NCI-H1105 (cell line): ENCODE measurements at places on chromosomes 5 and 9.
A peak's percentile ranks its signal among the peaks of the same experiment; 100 is the strongest.

- DNase-seq = peak; percentile 9
Measured at GRCh38 chr9:27602142-27602861, 29.0 kb upstream of the C9orf72 start.

GRCh38 chr5:179930788-179931473 lies 23.2 kb upstream of the TBC1D9B start:
- no peak for DNase-seq

GRCh38 chr5:51138164-51138563 lies 245.1 kb upstream of the ISL1 start:
- DNase-seq = no peak

GRCh38 chr5:132456987-132457361 lies 33.6 kb downstream of the IRF1 start:
- DNase-seq = no peak

GRCh38 chr5:30390095-30390494 lies 803.4 kb upstream of the CDH6 start:
- no peak for DNase-seq

- DNase-seq = no peak
Measured at GRCh38 chr9:116087751-116088194, 65.8 kb upstream of the PAPPA start.

DNA sequence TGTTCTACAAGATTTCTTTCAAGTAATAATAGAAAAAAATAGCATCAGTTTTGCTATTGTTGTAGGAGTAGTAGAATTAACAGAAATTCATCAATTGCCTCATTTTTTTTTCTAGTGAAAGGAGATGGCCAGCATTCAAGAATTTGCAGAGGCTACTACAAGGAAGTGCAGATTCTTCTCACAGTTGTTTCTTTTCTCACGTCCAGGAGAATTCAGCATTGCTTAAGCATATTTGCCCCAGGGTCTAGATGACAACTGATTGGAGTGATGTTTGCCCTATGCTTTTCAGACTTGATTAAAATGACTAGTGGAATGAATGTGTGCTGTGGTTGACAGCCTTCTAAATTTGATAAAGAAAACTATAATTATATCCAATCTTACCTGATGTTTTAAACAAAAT lies 46.6 kb upstream of the SLC12A2 start:
- no peak for DNase-seq

- DNase-seq = no peak
Measured at GRCh38 chr5:84249918-84250630, 134.6 kb downstream of the EDIL3 start.

GRCh38 chr5:50672663-50673062 lies 6.2 kb downstream of the PARP8 start:
- no peak for DNase-seq

GRCh38 chr9:118570066-118570465 lies 799.2 kb downstream of the BRINP1 start:
- no peak for DNase-seq

DNA sequence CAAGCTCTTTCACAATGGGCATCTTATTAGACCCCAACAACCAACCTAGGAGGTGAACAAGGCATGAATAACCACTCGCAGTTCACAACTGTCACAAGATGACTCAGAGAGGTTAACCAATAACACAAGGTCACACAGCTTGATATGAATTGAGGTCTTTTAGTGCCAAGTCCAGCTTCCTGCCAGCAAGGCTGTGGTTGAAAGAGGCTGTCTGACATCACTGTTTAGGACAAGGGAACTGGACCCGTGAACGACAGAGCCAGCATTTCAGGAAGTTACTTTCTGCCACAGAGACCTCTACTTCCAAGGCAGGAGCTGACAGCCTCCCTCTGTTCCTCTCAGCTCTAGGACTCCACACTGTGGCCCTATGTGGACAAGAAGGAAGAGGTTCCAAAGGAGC lies 53.4 kb upstream of the ALDH1B1 start:
- DNase-seq = no peak

- DNase-seq = peak; percentile 9
Measured at GRCh38 chr9:136409557-136410455, 608 bp downstream of the ENTR1 start.

DNA sequence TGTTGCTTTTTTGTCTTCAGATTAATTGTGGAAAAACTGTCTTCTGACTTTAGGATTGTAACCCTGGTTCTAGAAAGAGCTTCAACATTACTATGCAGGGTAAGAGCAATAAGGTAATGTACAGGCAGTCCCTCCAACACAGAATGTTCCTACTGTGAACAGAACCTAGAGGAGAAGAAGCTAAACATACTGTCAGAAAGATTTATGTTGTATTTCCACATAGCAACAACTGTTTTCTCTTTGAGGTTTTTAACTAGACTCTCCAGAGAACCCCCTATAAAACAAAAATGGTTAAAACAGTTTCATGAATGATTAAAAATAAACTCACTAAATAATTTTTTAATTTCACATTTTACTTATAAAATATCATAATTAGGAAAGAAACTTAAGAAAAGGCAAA lies 64.3 kb upstream of the NAA35 start:
- no peak for DNase-seq

DNA sequence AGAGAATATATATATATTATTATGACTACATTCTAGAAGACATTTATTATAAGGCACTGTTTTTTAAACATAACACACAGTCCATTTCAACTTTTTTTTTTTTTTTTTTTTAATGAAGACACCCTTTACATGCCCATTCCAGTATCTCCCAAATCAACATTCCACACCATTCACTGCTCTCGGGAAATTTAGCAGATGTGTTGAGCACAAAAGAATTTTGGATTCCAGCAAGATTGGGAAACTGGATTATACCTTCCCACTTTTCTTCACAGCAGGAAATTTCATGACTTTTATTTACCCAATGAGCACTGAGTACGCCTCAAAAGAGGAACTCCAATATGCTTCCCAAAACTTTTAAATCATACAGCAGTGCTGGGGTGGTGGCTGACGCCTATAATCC lies 333.6 kb upstream of the DAB2 start:
- no peak for DNase-seq

DNA sequence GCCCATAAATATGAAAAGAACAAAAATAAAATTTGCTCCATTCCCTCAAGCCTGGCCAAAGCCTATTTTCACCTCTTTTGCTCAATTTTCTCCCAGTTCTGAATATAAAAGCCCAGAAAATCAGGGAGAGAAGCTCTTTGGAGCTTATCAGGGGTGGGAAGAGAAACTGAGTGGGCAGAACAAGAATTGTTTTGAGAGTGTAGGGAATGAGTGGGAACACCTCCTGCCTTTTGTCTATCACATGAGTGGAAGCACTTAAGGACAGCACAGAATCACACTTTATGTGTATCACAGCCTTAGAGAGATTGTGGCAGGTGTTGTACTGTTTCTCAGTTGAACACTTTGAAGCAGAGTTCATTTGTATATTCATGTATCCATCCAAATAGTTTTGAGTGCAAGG lies 139.2 kb upstream of the HMHB1 start:
- DNase-seq = no peak

GRCh38 chr9:78830301-78830700 lies 533.4 kb downstream of the PSAT1 start:
- DNase-seq = no peak

- DNase-seq = peak; percentile 52
Measured at GRCh38 chr5:144205141-144205551, 34.5 kb downstream of the KCTD16 start.

- DNase-seq = no peak
Measured at GRCh38 chr9:129574911-129575585, 45.9 kb downstream of the C9orf50 start.

DNA sequence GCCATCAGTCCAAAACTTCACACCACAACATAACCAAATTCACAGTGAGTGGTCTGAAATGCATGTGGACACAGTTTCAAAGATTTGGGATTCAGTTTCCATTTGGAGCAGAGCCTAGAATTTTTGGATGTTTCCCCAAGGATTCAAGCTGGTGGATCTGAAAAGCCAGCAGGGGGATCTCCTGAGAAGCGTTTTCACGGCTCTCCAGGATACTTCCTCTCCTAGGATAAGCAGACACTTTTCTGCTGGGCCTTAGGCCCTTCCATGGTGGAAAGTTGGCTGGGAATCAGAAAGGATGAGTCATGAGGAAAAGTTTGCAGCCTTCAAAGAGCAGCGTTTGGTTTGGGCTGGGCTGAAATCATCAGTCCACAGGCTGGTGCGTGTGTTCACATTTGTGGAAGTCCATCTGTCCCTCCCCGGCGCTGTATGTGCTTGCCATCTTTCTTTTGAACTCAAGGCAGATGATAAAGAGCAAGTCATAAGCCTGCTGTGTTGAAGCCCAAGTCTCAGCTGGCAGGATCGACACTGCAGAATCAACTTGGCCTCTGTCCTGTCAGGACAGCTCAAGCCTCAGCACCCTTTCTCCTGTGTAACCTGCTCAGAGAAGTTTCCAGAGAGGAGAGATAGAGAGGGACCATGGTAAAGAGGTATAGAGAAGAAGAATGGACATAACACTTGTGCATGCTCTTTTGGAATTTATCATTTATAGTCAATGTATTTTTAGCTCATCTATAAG lies 152.6 kb upstream of the MSX2 start:
- DNase-seq = no peak

DNA sequence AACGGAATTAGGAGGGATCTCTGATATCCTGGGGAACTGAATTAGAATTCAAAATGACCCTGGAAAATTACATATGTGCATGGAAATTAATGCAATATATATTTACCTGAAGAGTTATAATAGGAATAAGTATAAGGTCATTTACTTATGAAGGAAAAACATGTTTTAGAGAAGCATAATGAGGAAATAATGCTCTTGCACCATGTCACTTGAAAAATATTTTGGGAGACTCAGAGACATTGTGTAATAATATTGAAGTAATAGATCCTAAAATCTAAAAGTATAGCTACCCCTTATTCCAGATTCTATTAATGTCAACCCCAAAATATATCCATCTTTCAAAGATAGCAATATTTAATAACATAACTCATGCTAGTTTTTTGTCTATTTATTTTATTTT lies 28.4 kb downstream of the SPZ1 start:
- no peak for DNase-seq

DNA sequence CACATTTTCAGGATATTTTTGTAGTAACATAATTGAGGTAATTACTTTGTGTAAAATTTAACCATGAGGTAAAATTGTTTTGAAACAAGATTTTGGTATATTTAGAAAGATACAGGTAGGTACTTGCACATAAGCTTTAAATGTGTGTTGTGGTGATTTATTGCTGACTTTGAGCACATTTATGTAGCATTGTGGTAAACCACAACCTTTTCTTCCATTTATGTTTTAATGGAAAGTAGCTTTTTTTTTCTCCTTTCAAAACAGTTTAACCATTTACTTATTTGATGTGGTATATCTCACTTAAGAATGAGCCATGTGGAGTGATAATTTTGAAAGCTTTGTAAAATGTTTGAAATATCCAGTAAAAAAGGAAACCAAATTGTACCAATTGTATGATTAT lies 35.6 kb downstream of the FCHO2 start:
- DNase-seq = no peak

- peak; percentile 9 for DNase-seq
Measured at GRCh38 chr5:119578937-119579336, 50.4 kb upstream of the FAM170A start.

DNA sequence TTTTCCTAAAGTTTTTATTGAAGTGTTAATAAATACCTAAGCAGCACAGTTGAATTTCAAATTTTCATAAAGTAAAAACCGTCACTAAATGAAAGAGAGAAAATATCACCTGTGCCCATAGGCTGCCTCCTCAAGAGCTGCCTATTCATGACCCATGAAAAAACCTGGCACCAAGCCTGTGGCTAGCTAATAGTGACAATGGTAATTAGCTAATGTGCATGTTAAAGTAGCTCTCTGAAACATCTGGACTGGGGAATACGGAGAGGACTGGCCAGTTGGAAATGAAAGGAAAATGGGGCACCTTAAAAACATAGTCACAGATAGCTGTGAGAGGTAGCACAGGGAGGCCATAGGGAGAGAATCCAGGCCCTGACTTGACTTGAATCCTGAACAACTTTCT lies 5.4 kb upstream of the GNE start:
- peak; percentile 87 for DNase-seq

DNA sequence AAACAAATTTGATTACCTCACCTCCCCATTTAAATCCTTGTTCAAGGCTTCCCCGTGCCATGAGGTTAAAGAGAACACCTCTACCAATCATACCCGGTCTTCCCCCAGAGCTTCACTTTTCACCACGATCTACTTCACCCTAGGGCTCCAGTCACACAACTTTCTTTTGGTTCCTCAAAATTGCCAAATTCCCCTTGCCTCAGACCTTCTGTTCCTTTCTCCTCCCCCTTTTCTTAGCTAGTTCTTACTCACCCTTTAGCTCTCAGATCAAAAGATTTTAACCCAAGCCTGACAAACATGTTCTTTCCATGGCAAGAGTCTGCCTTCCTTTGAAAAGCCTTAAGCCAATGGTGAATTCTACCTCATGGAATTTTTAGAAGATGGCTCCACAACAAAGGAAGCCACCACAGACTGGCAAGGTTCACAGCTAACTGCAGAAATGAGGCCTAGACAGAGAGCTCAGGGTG lies 56.7 kb downstream of the MAPKAP1 start:
- DNase-seq = no peak

GRCh38 chr9:70085241-70085640 lies 41.6 kb downstream of the MAMDC2 start:
- no peak for DNase-seq

- no peak for DNase-seq
Measured at GRCh38 chr5:139775872-139776271, 19.7 kb upstream of the PSD2 start.

- no peak for DNase-seq
Measured at GRCh38 chr5:142976861-142977260, 206.7 kb downstream of the ARHGAP26 start.

GRCh38 chr5:159330131-159330800 lies at the start of gene IL12B:
Gene IL12B, minus strand, starts transcription at chr5:159330487. Its CDS starts 3,705 bp downstream, at chr5:159326782.
- DNase-seq = no peak

- DNase-seq = no peak
Measured at GRCh38 chr5:138831703-138832102, 43.4 kb downstream of the LRRTM2 start.

DNA sequence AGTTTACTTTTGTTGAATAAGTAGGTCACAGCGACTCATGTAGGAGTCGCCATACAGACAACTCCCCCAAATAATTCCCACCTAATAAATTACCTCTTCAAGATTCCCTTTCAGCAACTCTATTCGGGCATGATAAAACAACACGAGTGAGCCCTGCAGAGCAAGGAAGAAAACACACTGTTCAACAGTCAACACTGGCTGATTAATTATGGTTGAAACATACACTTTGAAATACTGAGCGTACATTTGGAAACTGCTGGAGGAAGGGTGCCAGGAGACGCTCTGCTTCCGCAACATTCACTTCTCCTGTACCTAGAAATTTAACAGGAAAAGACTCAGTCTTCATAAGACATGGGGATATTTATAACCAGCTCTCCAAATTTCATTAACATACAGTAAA lies 117.5 kb downstream of the TTC39B start:
- DNase-seq = no peak

DNA sequence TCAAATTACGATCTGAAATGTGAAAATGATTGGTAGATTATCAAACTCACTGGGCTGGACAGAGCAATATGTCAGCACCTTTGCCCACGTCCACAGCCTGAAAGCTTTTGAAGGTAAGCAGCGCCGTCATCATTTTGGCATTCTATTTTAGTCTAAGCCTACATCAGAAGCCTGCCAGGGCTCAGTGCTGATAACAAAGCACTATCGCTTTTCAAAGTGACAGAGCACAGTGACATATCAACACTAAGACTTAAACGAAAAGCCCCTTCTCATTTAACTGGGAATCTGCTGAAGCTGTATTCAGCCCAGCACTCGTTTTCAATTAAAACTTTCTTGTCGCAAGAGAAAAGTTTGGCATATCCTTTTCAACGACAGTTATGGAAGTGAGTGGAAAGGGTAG lies 1076.3 kb downstream of the PTPRD start:
- DNase-seq = no peak

GRCh38 chr5:144265643-144266247 lies 95.1 kb downstream of the KCTD16 start:
- DNase-seq = no peak

GRCh38 chr9:90854637-90855175 lies 53.1 kb downstream of the SYK start:
- no peak for DNase-seq
